ENCODE measurements at places on chromosomes 5 and 9.

GRCh38 chr5:55407059-55407684 is 99.4 kb downstream of the MTREX start:
- DNase-seq, result peak; percentile 11

- no peak for DNase-seq
Observed at GRCh38 chr5:36854402-36855140, 22.0 kb upstream of the NIPBL start.

GRCh38 chr5:16784088-16784487 is 152.0 kb downstream of the MYO10 start:
- no peak for DNase-seq

DNA sequence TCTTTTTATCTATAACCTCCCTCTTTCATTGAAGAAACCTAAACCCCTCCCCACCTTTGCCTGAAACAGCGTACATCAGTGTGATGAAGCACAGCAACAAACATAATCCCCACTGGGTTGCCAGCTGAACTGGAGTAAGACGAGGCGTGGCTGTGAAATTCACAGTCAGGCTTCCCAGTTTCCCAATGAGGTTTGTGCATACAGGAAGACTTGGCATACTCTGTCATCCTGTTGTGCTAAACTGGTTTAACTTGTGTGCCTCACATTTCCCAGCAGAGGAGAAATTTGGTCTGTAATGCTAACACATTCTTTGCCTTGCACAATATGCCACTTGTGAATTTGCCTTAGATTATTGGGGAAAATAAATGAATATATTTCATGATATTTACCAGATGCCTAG is 121.5 kb downstream of the SV2C start:
- no peak for DNase-seq

GRCh38 chr5:64670277-64670676 is 20.0 kb upstream of the SHISAL2B start:
- DNase-seq, result no peak

GRCh38 chr5:91950328-91950727 is 567.2 kb upstream of the ARRDC3 start:
- no peak for DNase-seq

GRCh38 chr5:168600409-168600808 is 21.2 kb upstream of the PANK3 start:
- DNase-seq, result no peak
